SJCRH30 (cell line): ENCODE measurements at places on chromosomes 11 and 22. TPM values are rescaled to one million over a fixed set of nuclear protein-coding genes. Genes with fewer than 3 reads are reported as not detected.
A peak's percentile ranks its signal among the peaks of the same experiment; 100 is the strongest.

The SLC25A22 gene
- total RNA-seq = 20.2 and 22.4 TPM in 2 replicates

The C11orf21 gene
- not detected in 2 replicates for total RNA-seq

The GTSE1 gene
- 48.1 and 57.8 TPM in 2 replicates for total RNA-seq

The PAK1 gene
- total RNA-seq = 28.7 and 31.2 TPM in 2 replicates

The MUC2 gene
- total RNA-seq = 0.06 and 0.08 TPM in 2 replicates

The NXPE2 gene
- total RNA-seq = not detected in 2 replicates

The FGF19 gene
- total RNA-seq = not detected in 2 replicates

The OR4C46 gene
- not detected in 2 replicates for total RNA-seq

The KRTAP5-6 gene
- not detected in 2 replicates for total RNA-seq

The TRIM48 gene
- total RNA-seq = not detected in 2 replicates

The GPHA2 gene
- total RNA-seq = not detected in 2 replicates

The VSIG10L2 gene
- total RNA-seq = 0.02 TPM in 1 of 2 replicates, not detected in the other

The OR51E2 gene
- total RNA-seq = not detected in 2 replicates

- no peak overlapping the region for H3K27ac ChIP-seq
- no peak overlapping the region for H3K4me3 ChIP-seq
- H3K36me3 ChIP-seq = no peaks in the 10 kb centered on the region
- peaks cover 6% of the 10 kb centered on the region; the same call in 1 of the 2 replicates for H3K27me3 ChIP-seq
- DNase-seq = no peak
Observed at GRCh38 chr11:14974515-14975251, 2.5 kb upstream of the CALCA start.

DNA sequence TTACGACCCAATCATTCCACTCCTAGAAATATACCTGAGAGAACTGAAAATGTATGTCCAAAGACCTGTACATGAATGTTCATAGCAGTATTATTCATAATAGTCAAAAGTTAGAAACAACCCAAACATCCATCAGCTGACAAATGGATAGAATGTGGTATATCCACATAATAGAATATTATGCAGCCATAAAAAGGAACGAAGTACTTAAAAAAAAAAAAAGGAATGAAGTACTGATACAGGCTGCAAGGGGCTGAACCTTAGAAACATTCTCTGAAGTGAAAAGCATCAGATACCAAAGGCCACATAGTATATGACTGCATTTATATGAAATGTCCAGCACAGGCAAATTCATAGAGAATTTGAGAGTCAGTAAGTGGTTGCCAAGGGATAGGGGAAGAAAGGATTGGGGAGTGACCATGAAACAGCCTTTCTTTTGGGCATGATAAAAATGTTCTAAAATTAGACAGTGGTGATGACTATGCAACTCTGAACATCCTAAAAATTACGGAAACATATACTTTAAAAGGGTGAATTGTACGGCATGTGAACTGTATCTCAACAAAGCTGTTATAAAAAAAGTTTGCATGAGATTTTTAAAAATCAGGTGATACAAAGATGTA lies 1.8 kb downstream of the TPST2 start:
- peaks cover 8% of the 10 kb centered on the region for H3K4me1 ChIP-seq
- no peaks in the 10 kb centered on the region for H3K36me3 ChIP-seq
- H3K27ac ChIP-seq = no peak overlapping the region
- H3K27me3 ChIP-seq = no peaks in the 10 kb centered on the region

DNA sequence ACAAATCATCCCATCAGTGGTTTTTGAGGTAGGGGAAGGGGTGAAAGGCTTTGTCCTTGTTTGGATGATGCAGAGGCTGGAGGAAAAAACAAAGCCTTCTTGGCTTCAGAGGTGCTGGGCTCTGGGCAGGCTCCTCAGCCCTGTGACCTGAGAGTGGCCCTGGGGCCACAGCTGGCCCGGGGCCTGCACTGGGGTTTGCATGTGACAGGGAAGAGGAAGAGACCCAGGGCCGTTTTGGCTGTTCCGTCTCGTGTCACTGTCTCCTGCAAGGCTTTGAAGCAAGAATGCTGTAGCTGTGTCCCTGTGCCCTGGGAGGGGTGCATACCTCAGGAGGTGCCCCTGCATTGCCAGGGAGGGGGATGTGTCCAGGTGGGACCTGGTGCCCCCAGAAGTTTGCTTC lies 12.6 kb downstream of the ARHGAP8 start:
- no peak for DNase-seq
- no peak overlapping the region for H3K27ac ChIP-seq
- peaks cover 10% of the 10 kb centered on the region for H3K4me1 ChIP-seq
- H3K36me3 ChIP-seq = no peaks in the 10 kb centered on the region

- peaks cover 2% of the 10 kb centered on the region; the same call in 1 of the 2 replicates for H3K36me3 ChIP-seq
- no peaks in the 10 kb centered on the region for H3K27me3 ChIP-seq
- H3K4me3 ChIP-seq = no peak overlapping the region
- H3K27ac ChIP-seq = no peak overlapping the region; the same call in 1 of the 2 replicates
- DNase-seq = no peak
- H3K4me1 ChIP-seq = peaks cover 8% of the 10 kb centered on the region
Observed at GRCh38 chr11:36271794-36272407, 17.3 kb downstream of the COMMD9 start.

DNA sequence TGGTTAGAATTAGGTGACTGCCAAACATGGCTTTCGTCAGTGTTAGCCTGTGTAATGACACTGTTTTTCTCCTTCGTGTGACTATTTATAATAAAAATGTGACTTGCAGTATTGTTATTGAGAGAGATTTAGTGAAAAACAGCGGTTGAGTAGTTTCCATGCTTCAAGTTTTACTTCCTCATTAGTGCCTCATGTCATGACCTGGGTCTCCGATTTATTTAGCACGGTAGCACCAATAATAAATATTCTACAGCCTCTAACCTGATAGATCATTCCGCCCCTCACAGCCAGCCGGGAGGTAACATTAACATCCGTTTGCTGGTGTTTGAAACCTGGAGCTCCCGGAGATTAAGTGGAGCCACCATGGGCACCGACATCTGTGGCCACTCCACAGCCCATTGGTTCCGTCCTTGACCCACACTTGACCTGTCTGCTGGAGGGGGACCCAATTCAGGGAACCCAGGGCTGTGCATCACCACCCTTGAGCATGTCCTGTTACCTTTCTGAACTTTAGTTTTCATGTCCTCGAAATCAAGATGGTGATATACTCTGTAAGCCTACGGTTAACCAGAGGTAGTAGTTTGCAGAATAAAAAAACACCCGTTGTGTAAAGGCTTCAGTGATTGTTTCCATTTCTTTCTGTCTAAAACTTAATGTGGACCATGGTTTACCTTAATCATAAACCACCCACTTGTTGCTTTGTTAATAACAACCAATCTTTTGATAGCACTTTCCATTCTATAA lies 104.1 kb downstream of the ATXN10 start:
- no peak for DNase-seq
- no peak overlapping the region for H3K27ac ChIP-seq
- no peak overlapping the region for H3K4me3 ChIP-seq
- peaks cover 2% of the 10 kb centered on the region; the same call in 1 of the 2 replicates for H3K36me3 ChIP-seq

- no peaks in the 10 kb centered on the region for H3K27me3 ChIP-seq
- no peaks in the 10 kb centered on the region for H3K4me1 ChIP-seq
- no peaks in the 10 kb centered on the region for H3K36me3 ChIP-seq
- H3K4me3 ChIP-seq = no peak overlapping the region
- peak; percentile 57 for DNase-seq
Observed at GRCh38 chr11:119493712-119494111, 70.7 kb upstream of the THY1 start.

DNA sequence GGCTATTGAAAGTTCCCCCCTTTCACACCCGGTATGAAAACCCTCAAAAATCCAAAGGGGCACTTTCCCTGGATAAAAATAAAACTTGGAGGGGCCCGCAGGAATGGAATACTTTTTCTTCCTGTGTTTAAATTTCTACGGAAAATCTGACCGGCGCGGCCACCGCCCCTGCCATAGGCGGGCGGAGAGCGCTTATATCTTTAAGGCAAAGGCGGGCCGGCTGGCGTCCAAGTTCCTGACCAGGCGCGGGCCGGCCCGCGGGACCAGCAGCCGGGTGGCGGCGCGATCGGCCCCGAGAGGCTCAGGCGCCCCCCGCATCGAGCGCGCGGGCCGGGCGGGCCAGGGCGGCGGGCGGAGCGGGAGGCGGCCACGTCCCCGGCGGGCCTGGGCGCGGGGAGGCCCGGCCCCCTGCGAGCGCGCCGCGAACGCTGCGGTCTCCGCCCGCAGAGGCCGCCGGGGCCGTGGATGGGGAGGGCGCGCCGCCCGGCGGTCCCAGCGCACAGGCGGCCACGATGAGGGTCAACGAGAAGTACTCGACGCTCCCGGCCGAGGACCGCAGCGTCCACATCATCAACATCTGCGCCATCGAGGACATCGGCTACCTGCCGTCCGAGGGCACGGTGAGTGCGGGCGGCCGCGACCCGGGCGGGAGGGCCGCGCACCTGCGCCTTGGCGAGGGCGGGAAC lies at the start of gene ANO1:
Gene ANO1, plus strand, starts transcription at position 223 of the 686 bp plus-strand sequence. Its CDS starts 290 bp downstream, at position 513.
- H3K27ac ChIP-seq = no peak within 1 kb of the TSS
- H3K4me3 ChIP-seq = no peak within 1 kb of the TSS
- no peaks in the 10 kb centered on the region for H3K36me3 ChIP-seq
- no peaks in the 10 kb centered on the region for H3K4me1 ChIP-seq

DNA sequence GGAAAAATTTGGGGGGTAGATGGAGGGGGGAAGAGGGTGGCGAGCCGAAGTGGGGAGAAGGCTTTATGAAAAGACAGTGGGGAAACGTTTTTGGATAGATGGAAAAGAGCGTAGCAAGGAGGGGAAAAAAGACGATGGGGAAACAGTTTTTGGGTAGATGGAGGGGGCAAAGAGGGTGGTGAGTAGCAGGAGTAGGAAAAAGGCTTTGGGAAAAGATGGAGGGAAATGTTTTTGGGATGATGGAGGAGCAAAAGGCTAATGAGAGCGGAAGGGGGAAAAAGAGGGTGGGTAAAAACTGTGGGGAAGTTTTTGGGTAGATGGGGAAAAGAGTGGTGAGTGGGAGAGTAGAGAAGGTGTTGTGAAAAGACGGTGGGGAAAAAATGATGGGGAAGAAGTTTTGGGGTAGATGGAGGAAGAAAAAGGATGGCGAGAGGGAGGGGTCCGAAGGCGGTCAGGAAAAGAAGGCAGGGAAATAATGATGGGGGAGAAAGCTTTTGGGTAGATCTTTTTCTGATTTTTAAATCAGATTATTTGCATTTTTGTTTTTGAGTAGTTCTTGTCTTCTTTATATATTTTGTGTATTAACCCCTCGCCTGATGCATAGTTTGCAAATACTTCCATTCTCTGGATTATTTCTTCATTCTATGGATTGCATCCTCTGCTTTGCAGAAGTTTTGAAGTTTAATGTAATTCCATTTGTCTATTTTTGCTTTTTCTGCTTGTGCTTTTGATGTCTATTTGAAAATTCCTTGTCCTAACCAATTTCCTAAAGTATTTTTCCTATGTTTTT lies 115.3 kb upstream of the SERPIND1 start:
- H3K4me3 ChIP-seq = no peak overlapping the region
- H3K27ac ChIP-seq = no peak overlapping the region
- DNase-seq = no peak
- H3K27me3 ChIP-seq = no peaks in the 10 kb centered on the region; the same call in 1 of the 2 replicates
- H3K36me3 ChIP-seq = no peaks in the 10 kb centered on the region

DNA sequence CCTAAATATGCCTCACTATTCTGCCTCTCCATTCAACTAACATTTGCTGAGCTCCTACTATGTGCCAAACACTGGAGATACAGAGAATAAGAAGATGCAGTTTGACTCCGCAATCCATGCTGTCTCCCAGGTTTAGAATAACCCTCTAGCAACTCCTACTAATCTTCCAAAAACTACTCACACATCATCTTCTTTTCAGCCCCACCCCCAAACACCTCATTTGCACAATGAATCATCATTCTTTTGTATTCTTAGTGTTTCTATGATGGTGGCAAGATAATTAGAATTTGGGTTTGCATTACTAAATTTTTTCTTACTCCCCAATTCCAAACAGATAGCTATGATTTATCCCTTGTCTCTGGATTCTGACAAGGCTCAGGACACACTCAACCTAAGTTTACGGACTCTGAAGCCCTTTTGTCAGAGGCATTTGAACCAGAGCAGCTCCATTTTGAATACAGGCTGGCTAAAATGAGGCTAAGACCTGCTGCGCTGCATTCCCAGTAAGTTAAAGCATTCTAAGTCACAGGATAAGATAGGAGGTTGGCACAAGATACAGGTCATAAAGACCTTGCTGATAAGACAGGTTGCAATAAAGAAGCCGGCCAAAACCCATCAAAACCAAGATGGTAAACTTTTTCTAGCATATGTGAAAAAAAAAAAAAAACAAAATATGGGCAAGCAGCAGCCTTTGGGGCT lies 1038.9 kb downstream of the DLG2 start:
- no peak overlapping the region for H3K4me3 ChIP-seq
- no peaks in the 10 kb centered on the region for H3K27me3 ChIP-seq
- DNase-seq = no peak

GRCh38 chr11:16771350-16772140 lies 33.1 kb downstream of the C11orf58 start:
- H3K27ac ChIP-seq = no peak overlapping the region
- no peaks in the 10 kb centered on the region for H3K4me1 ChIP-seq
- DNase-seq = no peak
- peaks cover 39% of the 10 kb centered on the region for H3K27me3 ChIP-seq
- H3K36me3 ChIP-seq = no peaks in the 10 kb centered on the region

DNA sequence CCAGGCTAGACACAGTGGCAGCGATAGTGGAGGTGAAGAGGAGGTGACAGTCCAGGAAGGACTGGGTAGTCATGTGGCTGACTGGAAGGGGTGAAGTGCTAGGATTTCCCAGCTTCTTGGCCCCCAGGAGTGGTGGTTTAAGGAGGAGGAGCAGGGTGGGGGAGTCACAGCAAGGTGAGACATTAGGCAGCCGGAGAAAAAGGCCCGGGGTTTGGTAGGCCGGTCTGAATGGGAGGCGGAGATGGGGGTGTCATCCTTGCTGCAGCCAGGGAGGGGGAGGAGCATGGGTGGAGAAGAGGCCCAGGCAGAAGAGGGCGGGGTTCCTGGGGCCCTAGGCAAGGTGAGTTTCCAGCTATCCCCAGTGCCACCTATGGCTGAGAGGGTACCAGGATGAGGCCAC lies 6.1 kb downstream of the SIPA1 start:
- H3K4me3 ChIP-seq = no peak overlapping the region
- H3K4me1 ChIP-seq = no peaks in the 10 kb centered on the region; the same call in 1 of the 2 replicates
- no peak overlapping the region for H3K27ac ChIP-seq
- no peaks in the 10 kb centered on the region for H3K27me3 ChIP-seq
- no peaks in the 10 kb centered on the region for H3K36me3 ChIP-seq

GRCh38 chr11:12180257-12181205 lies 70.1 kb downstream of the MICAL2 start:
- H3K36me3 ChIP-seq = no peaks in the 10 kb centered on the region
- H3K4me1 ChIP-seq = peaks cover 57% of the 10 kb centered on the region
- no peaks in the 10 kb centered on the region for H3K27me3 ChIP-seq
- H3K4me3 ChIP-seq = no peak overlapping the region; the same call in 1 of the 2 replicates
- peak overlapping the region; percentile 99 for H3K27ac ChIP-seq
